ENCODE measurements at places on chromosomes 11 and 22.

- DNase-seq, result no peak
Observed at GRCh38 chr11:99716302-99716701, 695.6 kb downstream of the CNTN5 start.

GRCh38 chr11:45922425-45923082 lies at the start of gene LARGE2:
Gene LARGE2 (plus strand): TSS chr11:45922656. CDS start chr11:45922883, 227 bp downstream.
- no peak for DNase-seq

GRCh38 chr11:71200761-71201160 lies 51.6 kb downstream of the SHANK2 start:
- no peak for DNase-seq

GRCh38 chr11:16989554-16989953 lies 24.7 kb downstream of the PLEKHA7 start:
- DNase-seq, result no peak

- no peak for DNase-seq
Observed at GRCh38 chr22:30030329-30030728, 49.9 kb upstream of the HORMAD2 start.

DNA sequence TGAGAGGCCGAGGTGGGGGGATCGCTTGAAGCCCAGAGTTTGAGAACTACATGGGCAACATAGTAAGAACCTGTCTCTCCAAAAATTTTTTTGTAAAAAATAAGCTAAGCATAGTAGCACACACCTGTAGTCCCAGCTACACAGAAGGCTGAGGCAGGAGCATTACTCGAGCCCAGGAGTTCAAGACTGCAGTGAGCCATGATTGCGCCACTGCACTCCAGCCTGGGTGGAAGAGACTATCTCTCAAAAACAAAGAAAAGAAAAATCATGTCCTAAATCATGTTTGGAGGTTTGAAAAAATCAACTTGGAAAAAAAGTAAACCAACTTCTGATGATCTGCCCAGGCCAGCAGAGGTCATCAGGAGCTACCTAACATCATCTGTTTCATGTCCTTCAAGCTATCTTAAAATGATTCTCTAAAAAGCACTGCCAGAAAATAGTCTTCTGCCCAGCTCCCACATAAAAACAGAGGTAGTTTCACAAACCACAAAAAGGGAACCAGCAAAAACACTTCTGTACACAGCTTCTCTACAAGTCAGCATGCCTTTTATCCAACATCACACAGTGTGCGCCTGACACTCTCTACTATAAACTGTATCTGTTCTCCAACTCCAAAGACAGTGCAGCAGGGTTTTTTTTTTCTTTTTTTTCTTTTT lies 165.0 kb downstream of the SOX6 start:
- DNase-seq, result no peak

- no peak for DNase-seq
Observed at GRCh38 chr11:21944577-21944976, 248.3 kb upstream of the ANO5 start.

GRCh38 chr11:80778941-80779340 lies 1338.1 kb upstream of the TENM4 start:
- no peak for DNase-seq

DNA sequence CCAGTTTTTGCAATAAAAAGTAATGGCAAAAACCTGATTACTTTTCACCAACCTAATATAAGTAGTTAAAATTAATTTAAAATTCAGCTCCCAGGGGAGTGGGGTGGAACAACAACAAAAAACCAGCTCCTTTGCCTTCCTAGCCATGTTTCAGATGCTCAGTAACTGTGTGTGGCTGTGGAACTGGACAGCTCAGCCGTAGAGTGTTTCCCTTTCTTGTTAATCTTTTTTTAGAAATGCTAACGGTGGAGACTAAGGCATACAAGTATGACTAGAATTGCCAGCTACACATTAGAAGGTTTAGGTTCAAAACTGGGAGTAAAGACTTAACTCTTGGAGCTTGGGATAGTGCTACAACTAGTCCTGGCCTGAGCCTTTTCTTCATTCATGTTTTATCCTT lies 45.0 kb downstream of the PPP6R3 start:
- no peak for DNase-seq

DNA sequence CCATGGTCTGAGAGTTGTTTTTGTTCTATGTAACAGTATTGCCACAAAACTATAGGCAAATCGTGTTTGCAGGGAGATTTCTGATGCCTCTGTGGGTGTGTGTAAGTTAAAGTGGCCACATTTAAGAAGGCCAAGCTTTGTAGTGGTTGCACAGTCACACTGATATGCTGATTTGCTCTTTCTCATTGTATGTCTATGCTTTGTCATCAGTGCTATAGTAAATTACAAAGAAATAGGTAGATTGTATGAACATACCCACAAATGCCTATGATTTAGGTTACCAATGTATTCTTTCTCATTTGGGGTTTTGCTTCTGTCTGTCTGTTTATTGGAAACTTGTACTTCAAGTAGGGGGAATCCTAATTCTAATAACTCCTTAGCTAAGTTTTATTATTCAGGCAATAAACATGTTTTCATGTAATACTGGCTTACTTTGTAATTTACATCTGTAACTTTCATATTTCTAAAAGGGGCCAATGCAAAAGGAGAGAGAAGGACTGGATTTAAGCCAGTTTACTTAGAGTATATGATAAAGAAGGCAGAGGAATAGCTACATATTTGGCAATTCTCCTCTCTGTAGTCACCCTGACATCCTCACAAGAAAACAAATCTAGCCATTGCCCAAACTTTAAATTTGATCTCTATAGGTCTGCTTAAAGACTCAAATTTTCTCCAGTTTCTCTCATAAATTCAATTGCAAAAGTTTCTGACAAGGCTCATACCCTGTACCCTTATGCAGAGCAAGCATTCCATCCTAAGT lies 2.0 kb downstream of the FIBIN start:
- no peak for DNase-seq

GRCh38 chr11:84645988-84646694 lies 981.0 kb downstream of the DLG2 start:
- no peak for DNase-seq

DNA sequence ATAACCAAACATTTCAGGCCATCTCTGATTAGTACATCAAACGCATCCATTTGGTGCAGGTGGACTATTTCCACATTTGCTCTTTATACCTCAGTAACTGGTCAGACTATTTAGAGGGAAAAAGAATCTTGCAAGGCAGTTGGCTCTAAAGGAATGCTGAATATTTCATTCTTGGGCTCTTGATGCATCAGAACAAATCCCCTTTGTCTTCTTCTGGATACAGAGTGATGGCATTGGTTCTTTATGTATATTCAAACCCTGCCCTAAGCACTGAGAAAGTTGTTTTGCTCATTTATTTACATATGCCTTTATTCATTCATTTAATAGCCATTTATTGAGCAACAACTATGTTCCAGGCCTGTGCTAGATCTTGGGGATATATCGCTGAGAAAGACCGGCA lies 31.1 kb upstream of the RAB30 start:
- DNase-seq, result no peak

GRCh38 chr11:115499241-115499799 lies 4.9 kb downstream of the CADM1 start:
- no peak for DNase-seq

DNA sequence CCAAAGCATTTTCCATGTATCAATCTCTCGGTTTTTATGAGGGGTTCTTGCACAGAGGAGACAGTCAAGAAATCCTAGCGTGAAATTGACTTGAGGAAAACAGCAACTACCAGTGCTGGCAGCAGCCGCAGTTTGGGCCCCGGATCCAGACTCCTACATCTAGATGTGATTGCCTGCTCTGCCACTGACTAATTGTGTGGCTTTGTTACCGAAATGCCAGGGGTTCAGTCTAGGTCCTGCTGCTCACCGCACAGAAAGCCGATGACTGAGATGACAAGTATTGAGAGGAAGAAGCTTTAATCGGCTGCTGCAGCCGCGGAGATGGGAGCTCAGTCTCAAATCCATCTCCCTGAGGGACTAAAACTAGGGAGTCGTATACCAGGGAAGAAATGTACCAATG lies 8.2 kb upstream of the GLB1L3 start:
- DNase-seq, result no peak

GRCh38 chr11:130775306-130776060 lies 140.8 kb downstream of the SNX19 start:
- no peak for DNase-seq

DNA sequence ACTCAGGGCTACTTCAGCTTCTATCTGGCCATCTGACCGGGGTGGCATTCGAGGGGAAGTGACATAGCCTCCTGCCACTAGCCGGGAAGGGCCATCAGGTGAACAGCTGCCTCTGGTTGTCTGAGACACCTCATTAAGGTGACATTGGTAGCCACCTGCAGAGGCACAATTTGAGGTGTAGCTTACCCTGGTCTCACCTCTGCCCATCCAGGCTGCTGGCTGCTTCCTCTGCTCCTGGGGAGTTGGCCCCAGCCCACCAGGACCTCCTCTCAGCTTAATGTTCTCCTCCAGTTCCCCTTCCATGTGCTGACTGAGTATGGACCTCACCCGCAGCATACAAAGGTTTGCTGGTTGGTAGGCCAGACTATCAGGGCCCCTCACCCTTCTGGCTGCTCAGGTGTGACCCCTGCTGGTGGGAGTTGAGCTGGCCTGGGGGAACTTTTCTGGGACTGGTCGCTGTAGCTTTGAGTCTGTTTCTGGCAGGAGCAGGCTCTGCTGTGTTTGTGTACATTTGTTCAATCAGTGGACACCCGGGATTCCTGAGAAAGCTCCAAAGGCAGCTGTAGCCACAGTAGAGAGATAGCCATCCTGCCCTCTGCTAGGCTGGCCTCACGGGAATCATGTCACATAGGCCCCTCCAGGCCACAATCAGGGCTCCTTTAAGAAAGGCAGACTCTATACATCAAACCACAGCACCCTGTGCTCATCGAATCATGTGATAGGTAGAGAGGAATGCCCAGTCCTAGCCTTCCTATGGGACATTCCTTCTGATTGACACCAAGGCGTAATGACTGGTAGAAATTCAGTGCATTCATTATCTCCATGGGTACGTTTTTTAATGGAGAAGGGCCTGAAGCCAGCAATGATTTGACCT lies 295.1 kb upstream of the PLET1 start:
- DNase-seq, result peak; percentile 62

- DNase-seq, result no peak
Observed at GRCh38 chr11:118998388-118998717, 415 bp downstream of the CENATAC start.

GRCh38 chr11:98495016-98495415 lies 525.7 kb upstream of the CNTN5 start:
- no peak for DNase-seq

Data from stimulated activated CD8-positive, alpha-beta memory T cell treated with anti-CD3 and anti-CD28 coated beads, Interleukin-7, amount 100 ng/mL, for 1 hour (primary cell).